ENCODE measurements at places on chromosomes 4 and X.

- DNase-seq: peak; percentile 61
These were observed 162.4 kb upstream of the IL15 start for GRCh38 chr4:141473952-141474351.

GRCh38 chr4:71262161-71262560 lies 76.7 kb upstream of the SLC4A4 start:
- no peak for DNase-seq

- DNase-seq: no peak
These were observed 695.7 kb upstream of the GALNTL6 start for GRCh38 chr4:171117457-171117856.

DNA sequence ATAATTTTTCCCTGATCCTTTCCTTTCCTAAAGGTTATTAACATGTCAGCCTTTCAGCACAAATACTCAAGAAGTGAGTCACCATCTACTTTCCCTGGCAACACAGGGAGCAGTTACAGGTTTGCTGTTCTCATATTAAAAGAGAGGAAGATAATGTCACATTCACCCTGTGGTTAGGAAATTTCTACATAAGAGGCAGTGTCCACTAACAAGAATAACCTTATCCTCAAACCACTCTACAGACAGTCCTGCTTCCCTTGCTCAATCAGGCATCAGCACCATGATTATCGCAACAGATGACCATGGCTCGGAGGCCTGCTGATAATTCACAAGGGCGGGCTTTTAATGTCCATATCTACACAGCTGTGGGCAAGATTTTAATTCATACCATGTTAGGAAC lies 30.9 kb downstream of the RNF150 start:
- DNase-seq: peak; percentile 73

DNA sequence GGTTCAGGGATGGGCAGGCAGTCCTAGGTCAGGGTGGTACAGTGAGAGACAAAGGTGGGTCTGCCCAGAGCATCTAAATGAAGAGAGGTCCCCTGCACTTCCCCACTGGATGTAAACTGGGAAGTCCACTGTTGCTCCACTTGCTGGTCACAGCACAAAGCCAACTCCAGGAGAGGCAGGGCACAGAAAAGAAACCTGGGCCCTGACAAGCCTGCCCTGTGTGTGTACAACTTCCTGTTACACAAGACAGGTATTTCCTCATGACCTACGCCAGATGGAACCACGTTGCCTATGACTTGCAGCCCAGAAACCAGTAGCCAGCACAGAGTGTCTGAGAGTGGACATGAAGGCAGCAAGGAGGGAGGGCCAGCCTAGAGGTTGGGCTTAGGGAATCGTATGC lies 161.8 kb downstream of the SH3KBP1 start:
- DNase-seq: no peak

DNA sequence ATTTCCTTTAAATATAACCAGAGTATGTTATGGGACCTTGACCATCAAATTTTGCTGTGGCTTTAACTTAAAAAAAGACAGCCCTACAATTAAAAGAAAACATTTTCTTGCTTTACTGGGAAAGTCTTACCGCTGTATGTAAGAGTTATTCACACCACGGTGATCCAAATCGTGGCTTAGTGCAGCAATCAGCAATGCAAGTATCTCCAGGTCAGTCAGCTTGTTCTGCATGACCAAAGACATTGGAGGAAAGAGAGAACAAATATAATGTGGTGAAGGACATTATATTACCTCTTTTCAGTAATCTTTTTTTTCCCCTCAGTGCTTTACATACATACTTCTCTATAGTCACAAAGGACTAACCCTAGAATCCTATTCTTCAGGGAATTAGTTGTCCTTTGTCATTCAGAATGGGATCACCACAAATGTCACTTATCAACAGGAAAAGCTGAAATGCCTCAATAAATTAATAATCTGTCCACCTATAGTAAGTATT lies 109.6 kb downstream of the PDE5A start:
- no peak for DNase-seq

DNA sequence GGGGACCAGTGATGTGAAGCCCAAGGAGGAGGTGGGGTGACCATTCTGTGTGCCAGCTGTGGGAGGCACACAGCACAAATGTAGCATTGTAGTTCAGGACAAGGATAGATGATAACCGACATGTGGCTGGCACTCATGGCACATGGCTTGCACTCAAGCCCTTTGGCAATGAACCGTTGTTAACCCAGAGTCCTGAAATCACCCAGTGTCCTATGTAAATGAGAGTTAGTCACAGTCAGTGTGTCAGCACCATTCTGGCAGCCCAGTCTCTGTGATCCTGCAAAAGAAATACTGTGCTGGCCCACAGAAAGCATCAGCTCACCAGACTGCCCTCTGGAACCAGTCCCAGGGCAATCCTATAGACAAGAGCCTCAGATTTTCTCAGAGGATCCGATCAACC lies 339.3 kb downstream of the MID1IP1 start:
- DNase-seq: no peak

DNA sequence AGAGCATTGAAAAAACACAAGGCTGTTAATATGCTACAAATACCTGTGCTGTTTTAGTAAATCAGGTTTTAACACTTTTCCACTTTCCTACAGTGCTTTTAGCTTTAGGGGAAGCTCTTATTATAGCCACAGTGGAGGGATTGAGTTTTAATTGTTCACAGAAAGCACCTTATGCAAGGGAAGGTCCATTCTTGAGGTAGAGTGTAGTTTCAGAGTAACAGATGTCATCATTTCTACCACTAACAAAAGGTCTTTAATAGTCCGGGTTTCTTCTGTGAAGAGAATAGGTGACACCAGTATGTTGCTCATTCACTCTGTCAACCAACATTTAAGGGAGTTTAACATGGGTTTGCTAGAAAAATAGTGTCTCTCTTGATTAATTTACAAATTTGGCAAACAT lies 104.4 kb downstream of the STIM2 start:
- no peak for DNase-seq

DNA sequence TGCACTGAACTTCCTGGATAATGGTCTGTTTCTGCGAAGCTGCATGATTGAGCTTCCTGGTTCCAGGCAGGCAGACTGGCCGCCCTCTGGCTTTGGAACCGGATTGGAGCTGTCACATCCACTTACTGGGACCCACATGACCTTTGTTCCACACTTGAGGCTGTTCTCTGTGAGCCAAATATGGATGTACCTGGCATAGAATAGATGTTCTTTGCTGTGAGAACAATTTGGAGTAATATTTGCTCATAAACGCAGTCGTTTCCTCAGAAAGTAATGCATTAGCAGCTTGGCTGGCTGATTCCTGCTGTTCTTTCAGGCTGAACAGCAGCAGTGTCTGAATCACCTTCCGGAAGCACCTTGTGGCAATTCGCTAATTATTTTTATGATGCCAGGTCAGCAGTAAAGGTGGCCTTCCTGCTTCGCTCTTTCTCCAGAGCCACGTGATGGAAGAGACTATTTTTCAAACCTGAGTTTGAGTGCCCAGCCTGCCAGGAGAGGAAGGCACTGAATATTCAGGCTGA lies 78.1 kb upstream of the BOD1L1 start:
- peak; percentile 12 for DNase-seq

GRCh38 chr4:143531380-143531779 lies 17.9 kb downstream of the SMARCA5 start:
- DNase-seq: peak; percentile 2

DNA sequence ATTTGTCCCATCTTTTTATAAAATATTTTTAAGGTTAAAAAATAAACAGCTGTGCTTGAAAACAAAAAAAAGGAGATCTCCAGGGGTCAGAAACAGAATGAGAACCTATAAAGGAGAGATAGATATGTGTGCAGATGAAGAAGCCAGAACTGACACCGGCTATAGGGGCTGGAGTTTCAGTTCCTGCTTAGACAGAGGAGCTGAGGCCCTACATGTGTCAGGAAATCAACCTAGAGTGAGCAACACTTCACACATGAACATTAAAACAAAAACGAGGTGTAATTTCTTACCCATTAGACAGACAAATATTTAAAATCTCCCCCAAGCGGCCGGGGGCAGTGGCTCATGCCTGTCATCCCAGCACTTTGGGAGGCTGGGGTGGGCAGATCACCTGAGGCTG lies 17.8 kb upstream of the HUWE1 start:
- DNase-seq: no peak

- DNase-seq: no peak
These were observed 130.9 kb downstream of the CBR4 start for GRCh38 chr4:168879188-168879587.

- DNase-seq: no peak
These were observed 56.6 kb downstream of the ARHGAP6 start for GRCh38 chrX:11609109-11609508.

DNA sequence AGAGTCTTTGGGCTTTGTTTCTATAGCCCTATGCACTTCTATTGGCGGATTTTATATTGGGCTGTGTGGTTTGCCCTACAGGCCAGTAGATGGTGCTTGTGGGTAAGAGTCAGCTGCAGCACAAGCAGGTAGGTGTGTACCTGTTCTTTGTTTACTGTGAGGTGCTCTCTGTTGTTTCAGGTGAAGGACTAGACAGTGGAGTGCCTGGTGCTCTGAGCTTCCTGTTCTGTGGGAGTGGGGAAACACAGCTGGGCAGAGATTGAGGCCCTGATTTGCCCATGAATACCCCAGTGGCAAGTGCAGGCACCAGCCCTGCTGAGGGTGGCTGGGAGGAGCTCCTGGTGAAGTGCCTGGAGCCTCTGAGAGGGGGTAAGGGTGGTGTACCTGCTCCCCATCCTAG lies 26.3 kb upstream of the UCP1 start:
- no peak for DNase-seq

DNA sequence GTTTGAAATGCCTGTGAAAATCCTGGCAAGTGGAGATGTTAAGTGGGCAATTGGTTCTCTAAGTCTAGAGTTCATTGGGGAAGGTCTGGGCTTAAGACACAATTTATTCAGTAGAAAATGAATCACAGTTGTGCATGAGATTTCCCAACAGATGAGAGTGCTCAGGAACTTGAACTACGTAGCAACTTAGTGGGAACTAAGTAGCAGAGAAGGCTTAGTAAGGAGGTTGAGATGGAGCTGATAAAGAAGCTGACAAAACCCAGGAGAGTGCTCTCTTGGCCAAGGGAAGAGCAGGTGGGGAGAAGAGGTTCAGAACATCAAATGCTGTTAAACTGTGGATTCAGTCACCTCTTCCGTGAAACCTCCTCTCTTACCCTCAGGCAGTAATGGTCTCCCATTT lies 33.0 kb downstream of the AFF1 start:
- DNase-seq: no peak

- DNase-seq: no peak
These were observed 955.5 kb upstream of the PRKX start for GRCh38 chrX:4668802-4669536.

- no peak for DNase-seq
These were observed 163.3 kb upstream of the USP38 start for GRCh38 chr4:143021384-143021783.

GRCh38 chrX:39772057-39772832 lies 325.5 kb downstream of the BCOR start:
- DNase-seq: no peak

DNA sequence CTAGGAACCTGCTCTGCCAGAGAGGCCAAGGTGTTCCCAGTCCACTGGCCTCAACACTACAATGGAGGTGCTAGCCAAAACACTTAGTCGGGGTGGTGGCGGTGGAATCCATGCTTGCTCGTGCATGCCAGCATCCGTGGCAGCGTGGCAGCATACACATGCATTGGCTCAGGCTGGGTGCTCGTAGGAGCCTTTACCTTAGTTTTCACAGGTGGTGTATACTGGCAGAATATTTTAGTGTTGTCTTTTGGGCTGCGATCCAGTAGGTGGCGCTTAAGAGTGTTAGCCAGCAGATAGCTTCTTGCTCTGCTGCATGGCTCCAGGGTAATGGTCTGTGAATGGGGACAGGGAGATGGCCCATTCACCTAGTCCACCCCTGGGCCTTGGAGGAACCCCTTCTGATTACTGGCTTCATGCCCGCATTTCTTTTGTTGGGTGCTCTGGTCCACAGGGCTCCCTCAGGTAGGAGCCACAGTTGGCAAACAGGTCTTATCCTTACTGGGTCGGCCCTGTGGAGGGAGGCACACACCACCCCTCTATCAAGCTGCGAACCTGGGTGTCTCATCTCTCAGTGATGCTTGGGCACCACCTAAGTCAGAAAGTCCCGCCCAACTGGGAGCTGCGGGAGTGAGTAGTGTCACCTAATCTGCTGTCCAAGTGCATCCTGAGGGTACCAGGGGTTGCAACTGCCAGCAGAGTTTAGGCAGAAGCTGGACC lies 40.0 kb downstream of the RIPPLY1 start:
- DNase-seq: no peak

GRCh38 chr4:20395160-20395773 lies 143.6 kb downstream of the SLIT2 start:
- peak; percentile 12 for DNase-seq

DNA sequence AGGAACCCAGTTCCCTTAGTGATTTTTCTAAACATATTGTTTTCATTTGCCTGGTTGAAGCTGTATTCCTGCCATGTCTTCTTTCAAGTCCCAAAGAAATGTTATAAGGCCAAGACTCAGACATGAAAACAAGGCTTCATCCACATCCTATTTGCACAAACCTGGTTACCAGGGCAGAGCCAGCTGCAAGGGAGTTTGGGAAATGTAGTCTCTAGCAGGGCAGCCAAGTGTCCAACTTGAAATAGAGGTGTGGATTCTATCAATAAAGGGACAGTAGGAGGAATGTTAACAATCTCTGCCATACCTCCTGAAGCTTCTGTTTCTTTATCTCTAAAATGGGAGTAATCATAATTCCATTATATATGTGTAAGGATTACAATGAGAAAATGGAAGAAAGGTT lies 56.6 kb downstream of the INTS12 start:
- no peak for DNase-seq

- peak; percentile 10 for DNase-seq
These were observed 15.0 kb upstream of the ENAM start for GRCh38 chr4:70613306-70614183.

- no peak for DNase-seq
These were observed 193.2 kb upstream of the FAT4 start for GRCh38 chr4:125121581-125121980.

- peak; percentile 16 for DNase-seq
These were observed 55.4 kb upstream of the ESX1 start for GRCh38 chrX:104310090-104310489.

DNA sequence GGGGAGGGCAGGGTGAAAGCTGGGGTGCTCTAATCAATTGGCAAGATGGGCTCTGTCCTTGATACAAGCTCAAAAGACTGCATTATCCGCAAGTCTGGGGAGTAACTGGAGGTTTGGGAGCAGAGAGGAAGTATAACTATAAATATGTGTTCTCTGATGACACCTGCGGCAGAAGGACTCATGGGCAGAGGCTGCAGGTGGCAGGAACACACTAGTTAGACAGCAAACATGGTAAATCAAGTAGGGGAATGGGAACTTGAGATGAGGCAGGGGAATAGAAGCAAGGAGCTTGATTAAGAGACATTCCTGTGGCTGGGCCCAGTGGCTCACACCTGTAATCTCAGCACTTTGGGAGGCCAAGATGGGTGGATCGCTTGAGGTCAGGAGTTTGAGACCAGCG lies 30.3 kb downstream of the SH3KBP1 start:
- DNase-seq: no peak

GRCh38 chr4:144294211-144294610 lies 153.7 kb upstream of the GYPA start:
- no peak for DNase-seq

DNA sequence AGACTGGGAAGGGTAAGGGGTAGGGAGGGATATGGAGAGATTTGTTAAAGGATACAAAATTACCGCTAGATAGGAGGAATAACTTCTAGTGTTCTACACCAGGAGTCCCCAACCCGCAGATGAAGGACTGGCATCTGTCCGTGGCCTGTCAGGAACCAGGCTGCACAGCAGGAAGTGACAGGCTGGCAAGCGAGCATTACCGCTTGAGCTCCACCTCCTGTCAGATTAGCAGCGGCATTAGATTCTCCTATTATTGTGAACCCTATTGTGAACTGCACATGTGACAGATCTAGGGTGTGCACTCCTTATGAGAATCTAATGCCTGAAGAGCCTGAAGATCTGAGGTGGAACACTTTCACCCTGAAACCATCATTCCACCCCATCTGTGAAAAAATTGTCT lies 27.9 kb upstream of the BBS7 start:
- DNase-seq: no peak
